Motor neuron (in vitro differentiated cells): ENCODE measurements at places on chromosomes 6 and 20. TPM values are rescaled to one million over a fixed set of nuclear protein-coding genes. Genes with fewer than 3 reads are reported as not detected.

Gene ALDH8A1
- total RNA-seq = 0.78 and 1.1 TPM in 2 replicates

Gene SNAP25
- 116 and 119 TPM in 2 replicates for total RNA-seq

Gene HLA-DQA1
- total RNA-seq = not detected in 2 replicates

Gene ADIG
- total RNA-seq = not detected in 2 replicates

Gene SLC2A10
- total RNA-seq = 3.3 and 3.4 TPM in 2 replicates

Gene COL9A3
- 0.57 and 0.60 TPM in 2 replicates for total RNA-seq

Gene ZSCAN31
- total RNA-seq = 7.2 and 8.9 TPM in 2 replicates

Gene SNX21
- total RNA-seq = 31.3 and 42.1 TPM in 2 replicates

Gene ADGRF5
- 0.06 TPM in 1 of 2 replicates, not detected in the other for total RNA-seq

Gene OSER1
- total RNA-seq = 47.4 and 51.0 TPM in 2 replicates

Gene RBPJL
- total RNA-seq = 0.93 TPM in 1 of 2 replicates, not detected in the other

Gene SYNGAP1
- total RNA-seq = 15.0 and 15.9 TPM in 2 replicates

Gene PSORS1C2
- total RNA-seq = 0.27 TPM in 1 of 2 replicates, not detected in the other
